ENCODE measurements at places on chromosomes 4 and X.

GRCh38 chr4:3867403-3868100, 101.4 kb downstream of the ADRA2C start:
- no peak for DNase-seq

- no peak for DNase-seq
Measured at GRCh38 chrX:47573341-47574075, 8.7 kb upstream of the TIMP1 start.

- DNase-seq: no peak
Measured at GRCh38 chr4:1509366-1509765, 103.1 kb upstream of the NKX1-1 start.

DNA sequence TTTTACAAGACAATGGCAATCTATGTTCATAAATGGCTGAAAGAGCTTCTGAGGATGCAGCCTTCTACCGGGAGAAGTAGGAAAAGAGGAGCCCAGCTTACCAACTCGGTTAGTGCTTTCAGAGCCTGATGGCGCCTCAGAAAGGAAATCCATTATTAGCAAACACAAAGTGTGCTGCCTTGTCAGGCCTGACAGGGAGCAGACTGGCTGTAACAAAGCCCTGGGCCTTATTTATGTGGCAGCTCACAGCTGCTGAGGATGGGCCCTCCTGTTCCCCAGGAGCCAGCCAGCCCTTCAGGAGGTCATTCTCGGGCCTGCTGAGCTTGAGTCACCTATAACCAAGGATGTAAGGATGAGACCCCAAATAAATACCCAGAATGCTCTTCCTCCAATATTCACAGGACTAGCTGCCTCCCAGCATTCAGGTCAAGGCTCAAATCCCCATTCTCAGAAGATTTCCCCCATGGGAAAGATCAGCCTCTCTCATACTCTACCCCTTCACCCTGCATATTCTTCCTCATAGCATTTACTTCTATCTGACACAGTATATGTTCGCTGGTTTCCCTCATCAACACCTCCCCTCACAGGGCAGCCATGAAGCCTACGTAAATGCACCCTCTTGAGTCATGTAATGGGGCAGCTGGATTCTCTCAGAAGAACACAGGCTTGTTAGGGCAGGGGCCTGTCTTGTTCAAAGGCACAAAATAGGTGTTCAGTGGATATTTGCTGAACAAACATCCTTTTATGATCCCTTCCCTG, 227.0 kb upstream of the RASGEF1B start:
- no peak for DNase-seq

DNA sequence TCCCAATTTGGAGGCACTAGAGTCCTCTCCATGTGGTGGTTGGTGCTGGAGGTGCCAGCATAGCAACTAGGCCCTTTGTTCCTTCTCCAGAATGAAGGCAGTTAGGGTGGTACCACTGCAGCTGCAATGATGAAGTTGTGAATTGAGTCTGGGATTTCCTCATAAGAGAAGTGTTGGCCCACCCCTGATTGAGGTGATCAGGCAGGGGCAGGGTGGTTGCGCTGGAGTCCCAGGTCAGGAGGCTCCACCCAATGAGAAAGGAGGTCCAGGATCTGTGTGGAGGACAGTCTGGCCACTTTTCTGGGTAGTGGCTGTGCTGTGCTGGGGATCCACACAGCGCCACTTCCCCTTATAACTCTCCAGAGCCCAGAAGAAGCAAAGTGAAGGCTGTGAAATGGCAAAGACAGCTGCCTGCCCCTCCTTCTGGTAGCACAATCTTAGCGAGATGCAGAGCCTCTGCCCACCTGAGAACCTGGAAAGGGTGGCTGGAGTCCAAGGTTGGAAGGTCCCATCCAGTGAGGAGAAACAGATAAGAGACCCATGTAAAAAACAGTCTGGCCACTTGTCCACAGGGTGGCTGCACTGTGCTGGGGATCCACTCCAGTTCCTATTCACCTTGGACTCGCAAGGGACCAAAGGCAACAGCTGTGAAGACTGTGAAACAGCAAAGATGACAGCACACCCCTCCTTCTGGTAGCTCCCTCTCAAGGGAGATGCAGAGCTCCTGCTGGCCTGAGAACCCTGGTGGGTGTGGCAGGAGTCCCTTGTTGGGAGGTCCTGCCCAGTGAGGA, 124.6 kb downstream of the RRAGB start:
- DNase-seq: no peak

DNA sequence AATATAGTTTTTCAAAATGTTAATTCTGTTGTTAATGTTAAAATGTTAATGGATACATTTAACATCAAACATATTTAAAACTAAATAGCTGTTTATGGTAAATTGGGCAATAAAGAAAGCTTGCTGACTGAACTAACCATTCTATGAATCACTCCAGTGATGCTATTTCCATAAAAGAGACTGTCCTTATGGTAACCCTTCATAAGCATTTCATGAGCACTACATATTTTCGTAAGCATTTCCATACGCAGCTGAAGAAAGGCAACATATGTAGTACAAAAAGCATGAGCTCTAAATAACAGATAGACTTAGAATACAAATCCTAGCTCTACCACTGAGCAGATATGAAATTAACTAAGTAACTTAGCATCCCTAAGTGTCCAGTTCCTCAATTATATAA, 188.9 kb downstream of the COL25A1 start:
- no peak for DNase-seq

DNA sequence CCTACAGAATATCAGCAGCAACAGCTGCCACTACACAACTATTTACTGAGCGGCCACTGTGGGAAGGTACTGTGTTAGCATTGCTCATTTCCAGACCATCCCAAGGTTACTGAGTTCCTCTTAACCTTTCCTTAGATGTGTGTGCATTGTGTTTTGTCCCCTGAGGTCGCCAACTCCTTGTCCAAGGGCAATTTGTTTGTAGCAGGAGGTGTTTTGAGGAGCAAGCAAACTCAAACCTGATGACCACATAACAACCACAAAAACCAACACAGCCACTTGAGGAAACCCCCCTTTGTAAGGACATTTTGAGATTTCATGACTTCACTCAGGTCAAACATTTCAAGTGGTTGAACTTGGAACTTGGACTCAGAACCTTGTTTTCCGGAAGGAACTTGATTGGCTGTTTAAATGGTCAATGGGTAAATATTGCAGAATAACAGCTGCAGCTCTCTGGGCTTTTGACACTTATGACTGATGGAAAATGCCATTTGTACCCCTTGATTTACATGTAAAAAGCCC, 122.3 kb downstream of the MID1IP1 start:
- DNase-seq: no peak

GRCh38 chr4:169724260-169724659, 33.5 kb downstream of the HPF1 start:
- no peak for DNase-seq

DNA sequence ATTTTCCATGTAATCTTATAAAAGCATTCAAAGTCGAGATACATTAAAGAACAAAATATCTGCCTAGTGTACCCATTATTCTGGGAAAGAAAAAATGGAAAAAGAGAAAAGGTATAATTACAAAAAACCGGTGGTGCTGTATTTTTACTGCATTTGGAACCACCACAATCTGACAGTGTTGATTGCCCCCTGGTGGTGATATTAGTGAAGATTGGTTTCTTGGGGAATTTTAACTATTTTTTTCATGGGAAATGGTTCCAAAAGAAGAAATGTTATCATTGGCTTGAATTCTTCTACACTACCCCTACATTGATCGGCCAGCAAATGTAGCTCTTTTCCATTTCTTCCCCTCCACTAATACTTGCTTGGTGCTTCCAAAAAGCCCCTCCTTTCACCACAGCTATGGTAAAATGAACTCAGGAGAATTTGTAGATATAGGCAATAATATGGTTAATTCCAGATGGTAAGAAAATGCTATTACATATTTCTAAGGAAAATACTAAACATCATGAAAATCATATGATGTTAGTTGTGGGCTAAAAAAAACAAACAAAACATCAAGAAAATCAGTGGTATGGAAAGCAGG, 50.0 kb downstream of the COX18 start:
- no peak for DNase-seq

DNA sequence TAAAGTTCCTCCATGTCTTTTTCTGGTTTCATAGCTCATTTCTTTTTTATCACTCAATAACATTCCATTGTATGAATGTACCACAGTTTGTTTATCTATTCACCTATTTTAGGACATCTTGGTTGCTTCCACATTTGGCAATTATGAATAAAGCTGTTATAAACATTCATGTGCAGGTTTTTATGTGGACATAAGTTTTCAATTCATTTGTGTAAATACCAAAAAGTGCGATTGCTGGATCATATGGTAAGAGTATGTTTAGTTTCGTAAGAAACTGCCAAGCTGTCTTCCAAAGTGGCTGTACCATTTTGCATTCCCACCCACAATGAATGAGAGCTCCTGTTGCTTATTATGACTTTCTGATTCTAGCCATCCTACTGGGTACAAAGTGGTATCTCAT, 36.3 kb upstream of the ZFX start:
- DNase-seq: no peak

GRCh38 chrX:50697691-50698090, 116.3 kb downstream of the SHROOM4 start:
- DNase-seq: no peak

- no peak for DNase-seq
Measured at GRCh38 chrX:134715930-134716619, 57.8 kb upstream of the PLAC1 start.

GRCh38 chr4:40626183-40626990, 3.3 kb downstream of the RBM47 start:
- peak; percentile 72 for DNase-seq

GRCh38 chr4:129014566-129015509, 78.5 kb downstream of the SCLT1 start:
- no peak for DNase-seq
